ENCODE measurements at places on chromosomes 3 and 15.

DNA sequence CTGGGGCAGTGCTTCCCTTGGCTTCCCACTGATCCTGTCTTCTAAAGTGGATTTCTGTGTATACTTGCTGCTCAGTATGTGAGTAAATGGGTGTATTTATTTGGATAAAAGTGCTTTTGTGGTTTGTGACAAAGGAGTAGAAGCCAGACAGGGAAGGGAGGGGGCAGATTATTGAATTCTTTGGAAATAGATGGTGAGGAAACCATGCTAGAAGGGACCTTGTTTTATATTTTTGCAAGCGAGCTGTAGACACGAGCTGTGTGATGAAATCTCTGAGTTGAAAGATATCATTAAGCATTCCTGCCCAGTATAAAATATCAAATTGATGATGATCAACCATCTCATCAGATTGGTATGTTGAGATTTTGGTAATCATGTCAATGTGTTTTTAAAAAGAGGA is 68.9 kb downstream of the DUT start:
- DNase-seq: no peak

DNA sequence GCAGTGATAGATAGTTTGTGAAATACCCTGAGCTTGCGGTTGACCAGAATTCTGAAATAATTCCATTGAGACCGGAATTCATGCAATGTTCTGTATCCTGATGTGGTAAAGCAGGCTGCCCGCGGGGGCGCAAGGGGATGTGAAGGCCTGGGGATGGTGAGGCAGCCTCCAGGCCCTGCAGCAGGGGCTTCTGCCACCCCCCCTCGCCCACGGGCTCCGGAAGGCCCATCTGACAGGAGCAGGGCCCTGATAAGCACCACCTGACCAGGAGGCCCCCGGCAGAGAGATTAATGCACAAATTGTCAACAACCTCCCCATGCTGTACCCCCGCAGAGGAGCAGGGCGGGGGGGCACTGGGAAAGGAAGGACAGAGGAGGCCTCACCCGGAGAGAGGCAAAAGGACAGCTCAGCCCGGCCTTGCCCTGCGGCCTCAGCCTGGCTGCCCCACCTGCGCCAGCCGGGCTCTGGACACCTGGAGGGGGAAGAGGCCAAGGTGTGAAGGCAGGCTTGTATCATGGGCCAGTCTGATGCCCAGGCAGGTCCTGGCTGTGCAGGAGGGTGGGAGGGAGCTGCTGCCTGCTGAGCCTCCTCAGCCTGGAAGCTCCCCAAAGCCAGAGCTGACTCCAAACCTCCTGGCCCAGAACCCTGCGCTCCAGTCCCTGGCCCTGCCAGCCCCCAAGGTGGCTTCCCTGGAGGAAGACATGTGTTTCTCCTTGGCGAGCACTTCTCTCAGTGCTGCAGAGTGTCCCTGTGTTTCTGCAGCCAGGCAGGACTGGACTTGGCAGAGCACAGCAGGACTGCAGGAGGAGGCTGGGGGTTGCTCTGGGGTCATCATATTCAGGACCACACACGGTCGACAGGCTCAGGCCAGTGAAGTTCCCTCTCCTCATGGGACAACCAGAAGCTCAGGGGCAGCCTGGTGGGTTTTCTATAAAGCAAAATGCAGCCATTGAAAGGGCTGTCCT is 46.5 kb downstream of the RPN1 start:
- DNase-seq: no peak

DNA sequence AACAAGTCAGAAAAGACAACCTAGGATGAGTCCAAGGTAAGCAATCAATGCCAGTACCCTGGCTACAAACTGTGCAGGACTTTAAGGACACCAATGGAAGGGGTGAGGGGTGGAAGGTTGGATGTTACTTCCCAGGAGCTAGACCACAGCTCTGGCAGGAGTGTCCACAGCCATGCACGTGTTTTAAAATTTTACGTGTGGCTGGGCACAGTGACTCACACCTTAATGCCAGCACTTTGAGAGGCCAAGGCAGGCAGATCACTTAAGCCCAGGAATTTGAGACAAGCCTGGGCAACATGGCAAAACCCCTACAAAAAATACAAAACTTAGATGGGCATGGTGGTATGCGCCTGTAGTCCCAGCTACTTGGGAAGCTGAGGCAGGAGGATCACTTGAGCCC is 14.7 kb upstream of the HDC start:
- no peak for DNase-seq

GRCh38 chr3:98903705-98904481 is 2.4 kb upstream of the DCBLD2 start:
- DNase-seq: no peak

- no peak for DNase-seq
Observed at GRCh38 chr3:2628117-2628516, 482.1 kb downstream of the IL5RA start.

GRCh38 chr3:174253940-174254339 is 605.2 kb upstream of the NAALADL2 start:
- peak; percentile 12 for DNase-seq

DNA sequence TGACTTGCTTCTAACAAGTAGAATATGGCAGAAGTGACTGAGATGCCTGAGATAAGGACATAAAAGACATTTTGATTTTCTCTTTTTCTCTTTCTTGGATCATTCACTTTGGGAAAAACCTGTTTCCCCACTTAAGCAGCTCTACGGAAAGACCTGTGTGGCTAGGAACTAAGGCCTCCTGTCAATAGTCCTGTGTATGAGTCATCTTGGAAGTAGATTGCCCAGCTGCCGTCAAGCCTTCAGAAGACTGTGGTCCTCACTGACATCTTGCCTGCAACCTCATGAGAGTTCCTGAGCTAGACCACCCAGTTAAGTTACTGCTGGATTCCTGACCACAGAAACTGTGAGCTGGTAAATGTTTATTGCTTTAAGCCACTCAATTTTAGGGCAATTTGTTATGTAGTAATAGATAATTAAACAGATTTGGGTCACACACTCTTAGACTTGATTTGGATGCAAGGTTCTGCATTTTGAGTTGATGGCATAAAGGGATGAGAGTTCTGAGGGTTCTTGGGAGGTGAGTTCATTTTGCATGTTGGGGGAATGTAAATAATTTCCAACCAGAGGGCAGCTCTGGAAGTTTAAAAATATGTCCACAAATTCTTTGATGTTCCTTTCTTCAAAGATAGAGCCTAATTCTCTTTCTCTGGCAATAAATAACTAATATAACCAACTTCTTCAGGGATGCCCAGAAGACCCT is 229.2 kb downstream of the SQOR start:
- no peak for DNase-seq

GRCh38 chr3:141646760-141647561 is 91.1 kb upstream of the RNF7 start:
- peak; percentile 11 for DNase-seq

- no peak for DNase-seq
Observed at GRCh38 chr15:71219645-71220044, 104.4 kb downstream of the THSD4 start.

- no peak for DNase-seq
Observed at GRCh38 chr15:49989498-49989897, 129.5 kb downstream of the ATP8B4 start.

- DNase-seq: no peak
Observed at GRCh38 chr15:82051664-82052063, 5.8 kb upstream of the MEX3B start.

- DNase-seq: no peak
Observed at GRCh38 chr3:61734749-61735686, 173.6 kb downstream of the PTPRG start.

DNA sequence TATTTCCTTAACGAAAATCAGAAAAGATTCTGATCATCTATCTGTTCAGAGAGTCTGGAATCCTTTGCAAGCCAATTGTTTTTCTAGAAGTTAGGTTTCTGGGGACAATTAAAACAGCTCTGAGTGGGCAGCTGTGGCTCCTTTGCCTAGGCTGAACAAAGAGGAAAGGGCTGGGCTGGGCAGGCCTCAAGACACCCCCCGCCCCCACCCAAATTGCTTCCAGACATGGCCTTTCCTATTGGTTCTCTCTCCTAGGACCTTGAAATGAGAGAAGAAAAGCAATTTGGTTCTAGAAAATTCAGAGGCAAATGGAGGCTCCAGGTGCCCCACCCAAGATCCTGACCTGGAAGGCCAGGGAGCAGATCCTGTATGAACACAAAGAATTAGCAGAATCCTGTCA is 2.3 kb upstream of the ADPGK start:
- no peak for DNase-seq

GRCh38 chr3:100902572-100902971 is 90.6 kb downstream of the ABI3BP start:
- DNase-seq: no peak

GRCh38 chr3:134737516-134737915 is 57.5 kb upstream of the EPHB1 start:
- DNase-seq: no peak

DNA sequence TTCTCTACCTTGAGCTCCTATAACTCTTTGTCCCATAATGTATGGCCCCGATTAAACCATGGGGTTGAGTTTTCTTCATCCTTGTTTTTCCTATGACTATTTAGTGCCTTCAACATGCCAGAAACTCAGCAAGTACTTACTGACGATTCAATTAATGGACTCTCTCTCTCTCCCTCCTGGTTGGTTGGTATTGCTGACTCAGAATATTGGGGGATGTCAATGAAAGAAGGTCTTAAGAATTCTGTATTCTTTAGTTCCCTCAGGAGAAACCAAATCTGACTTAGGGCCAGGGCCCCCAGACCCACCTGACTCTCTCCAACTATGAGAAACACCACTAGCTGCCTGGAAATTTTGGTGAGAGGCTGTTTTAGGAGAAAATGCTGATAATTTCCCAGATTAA is 40.8 kb downstream of the TM4SF4 start:
- DNase-seq: no peak

GRCh38 chr15:42996871-42997270 is 76.3 kb upstream of the TTBK2 start:
- no peak for DNase-seq

DNA sequence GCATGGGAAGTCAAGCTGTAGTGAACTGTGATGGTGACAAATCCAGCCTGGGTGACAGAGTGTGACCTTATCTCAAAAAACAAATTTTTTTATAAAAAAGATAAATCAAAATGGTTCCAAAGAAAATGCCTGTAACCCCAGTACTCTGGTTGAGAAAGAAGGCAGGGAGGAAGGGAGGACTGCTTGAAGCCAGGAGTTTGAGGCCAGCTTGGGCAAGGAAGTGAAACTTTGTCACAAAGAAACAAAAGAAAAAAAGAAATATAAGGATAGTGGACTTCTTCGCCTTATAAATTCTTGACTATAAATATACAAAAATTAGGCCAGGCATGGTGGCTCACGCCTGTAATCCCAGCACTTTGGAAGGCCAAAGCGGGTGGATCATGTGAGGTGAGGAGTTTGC is 34.1 kb downstream of the SMARCC1 start:
- no peak for DNase-seq

DNA sequence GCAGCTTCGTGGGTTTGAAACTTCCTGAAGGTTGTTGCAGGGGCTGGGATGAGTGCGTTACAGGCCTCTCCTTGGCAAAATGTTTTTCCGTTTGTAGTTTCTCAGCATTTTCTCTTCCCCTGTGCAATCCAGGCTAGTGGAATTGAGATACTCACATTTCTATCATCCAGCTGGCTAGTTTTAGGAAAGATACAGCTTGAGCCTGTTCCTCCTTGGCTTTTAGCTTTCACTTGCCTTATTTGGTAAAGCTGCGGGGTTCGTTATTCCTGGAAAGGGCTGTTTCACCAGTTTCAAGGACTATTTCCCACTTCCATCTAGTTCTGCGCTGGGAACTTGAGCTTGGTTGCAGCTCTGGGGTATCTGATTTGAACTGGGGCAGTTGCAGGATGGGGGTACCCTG is 90.3 kb downstream of the ITPR1 start:
- DNase-seq: no peak

DNA sequence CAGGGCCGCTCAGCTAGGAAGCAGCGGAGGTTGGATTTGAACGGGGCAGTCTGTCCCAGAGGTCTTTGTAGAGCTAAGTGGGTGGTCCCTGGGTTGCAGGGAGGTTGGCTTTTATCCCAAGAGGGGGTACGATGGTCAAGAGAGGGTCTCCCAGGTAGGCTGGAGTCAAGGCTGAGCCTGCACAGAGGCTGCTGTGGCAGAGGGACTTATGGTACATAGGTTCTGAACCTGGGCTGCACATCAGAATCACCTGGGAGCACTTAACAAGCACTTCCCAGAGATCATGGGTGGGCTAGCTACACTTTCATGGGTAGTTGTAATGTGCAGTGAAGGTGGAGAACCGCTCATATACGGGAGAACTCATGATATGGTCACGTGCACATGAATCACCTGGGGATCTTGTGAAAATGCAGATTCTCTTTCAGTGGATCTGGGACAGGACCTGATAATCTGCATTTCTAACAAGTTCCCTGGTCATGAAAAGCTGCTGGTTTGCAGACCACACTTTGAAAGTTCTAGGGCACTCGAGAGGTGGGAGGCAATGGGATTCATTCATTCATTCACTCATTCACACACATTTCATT is 2.9 kb upstream of the RASGRF1 start:
- no peak for DNase-seq

GRCh38 chr3:134404366-134404885 is 30.2 kb upstream of the AMOTL2 start:
- DNase-seq: no peak

DNA sequence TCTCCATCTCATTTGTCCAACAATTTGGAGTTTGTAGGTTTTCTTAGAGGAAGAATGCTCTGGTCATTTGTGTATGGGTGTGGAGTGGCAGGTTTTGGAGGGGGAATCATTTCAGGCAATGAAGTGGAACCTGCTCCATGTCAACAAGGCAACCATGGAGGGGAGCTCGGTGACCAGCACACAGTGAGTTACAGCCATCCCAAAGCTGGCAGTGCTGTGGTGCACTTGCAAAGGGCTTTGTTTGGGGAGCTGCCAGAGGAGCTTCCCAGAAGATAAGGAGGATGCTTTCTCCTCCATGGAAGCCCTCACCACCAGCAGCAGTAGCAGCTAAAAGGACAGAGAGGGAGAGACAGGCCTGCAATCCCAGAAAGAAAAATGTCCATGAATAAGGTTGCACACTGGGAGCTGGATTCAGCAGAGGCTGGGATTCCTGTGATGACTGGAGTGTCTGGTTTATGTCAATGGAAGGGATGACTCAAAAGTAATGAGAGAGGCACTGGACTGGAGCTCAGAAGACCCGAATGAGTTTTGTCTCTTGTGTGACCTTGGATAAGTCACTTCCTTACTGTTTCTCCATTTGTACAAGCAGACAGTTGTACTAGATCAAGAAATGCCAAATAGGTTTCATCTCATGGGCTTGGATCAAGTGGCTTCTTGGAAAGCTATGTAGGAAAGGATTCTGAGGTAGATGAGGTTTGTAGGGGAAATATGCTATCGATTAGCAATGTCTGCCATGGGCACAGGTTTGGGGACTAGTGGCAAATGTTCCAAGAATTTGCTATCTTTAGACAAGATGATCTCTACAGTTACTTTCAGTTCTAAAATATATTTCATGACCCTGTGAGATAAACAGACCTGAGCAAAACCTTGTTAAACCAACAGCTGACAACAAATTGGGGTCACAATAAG is 27.2 kb upstream of the UBE2Q2 start:
- DNase-seq: no peak

GRCh38 chr15:101625980-101626379 is 26.2 kb downstream of the TM2D3 start:
- DNase-seq: no peak

GRCh38 chr3:79361748-79362378 is 405.9 kb downstream of the ROBO1 start:
- DNase-seq: no peak
